Lung (tissue), 17 donors: ENCODE measurements at places on chromosomes 2 and 18. TPM values are rescaled to one million over a fixed set of nuclear protein-coding genes. Genes with fewer than 3 reads are reported as not detected.

Gene POMC
- 3.7 TPM for total RNA-seq

Gene C1GALT1C1L
- total RNA-seq = 1.4 TPM

Gene TMEM200C
- 0.57 TPM for total RNA-seq

DNA sequence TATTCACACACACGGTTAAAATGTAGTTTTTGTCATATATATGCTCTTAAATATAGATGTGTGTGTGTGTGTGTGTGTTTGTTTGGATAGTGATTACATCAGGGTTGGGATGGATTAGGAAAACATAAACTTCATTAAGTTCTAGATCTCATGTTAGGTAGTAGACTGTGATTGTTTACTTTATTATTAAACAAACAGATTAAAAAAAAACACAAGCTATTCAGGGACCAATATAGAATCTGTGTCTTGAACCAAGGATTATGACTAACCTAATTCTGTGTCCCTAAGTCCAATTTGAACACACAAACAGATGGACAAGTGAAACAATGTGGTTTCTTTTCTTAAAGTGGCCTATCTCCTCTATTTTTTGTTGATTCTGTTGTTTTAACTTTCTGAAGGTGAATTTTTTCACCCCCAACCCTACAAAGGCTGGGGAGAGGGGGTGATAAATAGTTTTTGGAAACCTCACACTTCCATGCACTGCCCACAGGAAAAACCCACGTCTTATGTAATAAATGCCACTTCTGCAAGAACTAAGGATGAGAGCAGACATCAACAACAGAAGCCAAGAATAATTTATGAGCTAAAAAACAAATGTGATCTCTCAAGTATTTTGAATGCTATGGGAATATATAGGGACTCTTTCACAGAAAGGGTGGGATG is 40.7 kb downstream of the IL1R2 start:
- DNase-seq = peak; percentile 35

- DNase-seq = no peak
Measured at GRCh38 chr2:241036397-241036963, 38.1 kb downstream of the SNED1 start.

GRCh38 chr18:23205980-23206379 is 70.7 kb downstream of the CABLES1 start:
- DNase-seq = no peak

GRCh38 chr2:108978709-108979111 is 10.3 kb downstream of the EDAR start:
- DNase-seq = peak; percentile 90

GRCh38 chr2:96962567-96963203 is 23.7 kb downstream of the FAM178B start:
- no peak for DNase-seq

DNA sequence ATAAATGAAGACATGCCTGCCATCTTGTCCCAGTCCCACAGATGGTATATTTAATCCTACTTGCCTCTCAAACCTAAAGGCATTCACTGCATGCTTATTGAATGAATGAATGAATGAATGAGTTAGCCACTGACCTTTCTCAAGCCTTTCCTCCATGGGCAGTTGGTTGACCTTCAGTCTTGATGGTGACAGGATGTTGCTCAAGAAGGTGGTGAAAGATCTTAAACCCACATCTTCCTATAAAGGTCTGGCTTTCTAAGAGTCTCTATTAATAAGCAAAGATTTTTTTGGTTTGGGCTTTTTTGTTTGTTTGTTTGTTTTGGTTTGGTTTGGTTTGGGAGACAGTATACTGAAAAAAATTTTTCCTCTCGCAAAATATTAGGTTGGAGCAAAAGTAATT is 41.7 kb downstream of the KIAA2012 start:
- no peak for DNase-seq

GRCh38 chr2:162433491-162433890 is 89.6 kb downstream of the GCA start:
- DNase-seq = no peak

DNA sequence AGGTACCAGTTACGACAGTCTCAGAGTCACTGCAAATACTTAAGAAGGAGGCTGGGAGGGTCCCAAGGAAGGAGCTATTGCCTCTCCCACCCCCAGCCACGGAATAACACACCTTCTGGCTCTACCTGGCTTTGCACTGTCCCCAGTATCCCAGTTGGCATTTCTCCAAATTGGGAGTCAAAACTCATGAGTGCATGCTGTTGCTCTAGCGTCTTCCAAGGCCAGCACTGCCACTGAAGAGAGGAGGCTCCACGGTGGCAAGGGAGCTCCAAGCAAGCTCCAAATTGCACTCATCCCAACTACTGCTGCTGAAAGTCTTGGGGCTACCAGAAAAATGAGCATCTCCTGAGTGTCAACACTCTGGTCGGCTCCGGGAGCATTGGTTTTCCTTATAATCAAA is 1.6 kb downstream of the SCTR start:
- no peak for DNase-seq

DNA sequence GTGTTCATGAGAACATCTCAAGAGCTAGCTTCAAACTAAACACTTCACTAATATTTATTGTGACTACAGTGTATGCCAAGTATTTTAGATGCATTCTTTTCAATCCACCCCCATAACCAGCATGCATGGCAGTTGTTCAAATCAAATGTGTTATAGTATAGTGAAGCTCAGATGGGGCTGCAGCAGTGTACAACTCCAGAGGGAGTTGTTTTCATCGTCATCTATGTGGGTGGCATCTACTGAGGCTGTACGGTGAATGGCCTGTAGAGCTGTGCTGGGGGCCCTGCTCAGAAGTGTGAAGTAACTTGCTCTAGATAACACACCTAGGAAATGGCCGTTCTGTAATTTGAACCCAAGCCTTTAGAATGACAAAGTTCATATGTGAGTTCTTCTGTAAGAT is 71.8 kb upstream of the LRATD1 start:
- no peak for DNase-seq

GRCh38 chr2:212777020-212777491 is 238.5 kb upstream of the ERBB4 start:
- DNase-seq = no peak

GRCh38 chr2:72911256-72911655 is 6.1 kb upstream of the EMX1 start:
- no peak for DNase-seq

DNA sequence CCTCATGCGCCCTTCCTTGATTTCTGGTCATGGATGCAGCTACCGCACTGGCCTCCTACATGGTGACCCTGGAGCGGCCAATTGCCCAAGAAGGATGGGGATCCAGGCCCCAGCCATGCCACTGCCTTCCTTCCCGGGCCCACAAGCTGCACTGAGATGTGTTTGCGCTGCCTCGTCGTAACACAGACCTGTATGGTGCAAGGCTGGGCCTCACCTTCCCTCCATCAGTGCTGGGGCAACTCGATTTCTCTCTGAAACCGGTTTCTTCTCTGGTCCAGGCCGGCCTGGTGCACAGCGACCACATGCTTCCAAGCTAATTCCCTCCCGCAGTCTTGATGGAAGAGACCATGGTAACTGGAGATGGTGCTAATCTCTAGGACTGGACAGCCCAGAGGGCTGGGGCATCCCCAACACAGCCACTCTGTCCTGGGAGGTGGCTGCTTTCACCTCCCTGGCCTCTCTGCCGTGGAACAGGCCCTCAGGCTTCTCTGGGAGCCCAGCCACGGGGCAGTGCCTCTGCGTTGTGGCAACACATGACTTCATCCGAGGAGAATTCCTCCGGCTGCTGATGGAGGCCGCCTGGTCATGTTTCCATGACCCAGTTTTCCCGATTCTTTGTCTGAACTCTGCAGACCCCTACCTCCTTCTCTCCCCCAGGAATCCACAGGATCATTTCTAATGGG is 184.2 kb downstream of the GLI2 start:
- peak; percentile 57 for DNase-seq

GRCh38 chr2:54475919-54476318 is 19.8 kb downstream of the SPTBN1 start:
- no peak for DNase-seq
